ENCODE measurements at places on chromosomes 3 and 15.

DNA sequence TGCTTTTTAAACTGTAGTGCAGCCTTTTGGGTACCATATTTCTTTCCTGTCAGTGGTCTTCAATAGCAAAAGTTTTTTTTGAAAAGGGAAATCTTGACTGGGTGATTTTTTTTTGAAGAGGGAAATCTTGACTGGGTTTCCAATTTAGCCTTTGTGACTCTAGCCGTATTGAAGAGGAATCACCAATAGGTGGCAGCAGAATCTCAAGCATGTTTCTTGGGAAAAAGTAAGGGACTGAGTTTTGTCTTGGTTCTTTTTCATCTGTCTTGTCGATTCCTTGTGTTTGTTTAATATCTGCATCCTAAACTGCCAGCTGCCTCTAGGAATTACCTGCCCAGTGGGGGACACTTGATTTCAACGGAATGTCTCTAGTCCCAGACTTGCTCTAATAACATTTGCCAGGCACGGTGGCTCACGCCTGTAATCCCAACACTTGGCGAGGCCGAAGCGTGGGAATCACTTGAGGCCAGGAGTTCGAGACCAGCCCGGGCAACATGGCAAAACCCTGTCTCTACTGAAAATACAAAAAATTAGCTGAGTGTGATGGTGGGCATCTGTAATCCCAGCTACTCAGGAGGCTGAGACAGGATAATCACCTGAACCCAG is 89.2 kb downstream of the RBPMS2 start:
- DNase-seq, result no peak

DNA sequence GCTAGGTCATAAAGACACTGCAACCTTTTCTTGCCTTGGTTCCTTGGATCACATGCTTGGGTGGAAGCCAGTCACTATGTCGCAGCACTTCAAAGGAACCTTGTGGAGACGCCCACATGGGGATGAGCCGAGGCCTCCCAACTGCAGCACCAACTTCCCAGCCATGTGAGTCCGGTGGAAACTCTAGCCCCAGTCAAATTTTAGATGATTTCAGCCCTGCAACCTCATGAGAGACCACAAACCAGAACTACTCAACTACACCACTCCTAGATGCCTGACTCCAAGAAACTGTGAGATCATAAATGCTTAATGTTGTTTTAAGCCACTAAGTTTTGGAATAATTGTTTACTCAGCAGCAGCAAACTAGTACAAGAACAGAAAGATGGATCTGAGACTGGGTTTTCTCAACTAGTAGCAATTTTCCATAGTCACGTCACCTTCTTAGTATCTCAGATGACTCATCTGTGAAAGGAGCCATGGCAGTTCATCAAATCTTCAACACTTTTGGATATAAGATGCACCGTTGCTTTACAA is 86.5 kb downstream of the MB21D2 start:
- no peak for DNase-seq

- no peak for DNase-seq
Observed at GRCh38 chr15:73900095-73900712, 26.1 kb upstream of the LOXL1 start.

GRCh38 chr15:28977377-28978010 is 91.7 kb downstream of the APBA2 start:
- DNase-seq, result no peak

DNA sequence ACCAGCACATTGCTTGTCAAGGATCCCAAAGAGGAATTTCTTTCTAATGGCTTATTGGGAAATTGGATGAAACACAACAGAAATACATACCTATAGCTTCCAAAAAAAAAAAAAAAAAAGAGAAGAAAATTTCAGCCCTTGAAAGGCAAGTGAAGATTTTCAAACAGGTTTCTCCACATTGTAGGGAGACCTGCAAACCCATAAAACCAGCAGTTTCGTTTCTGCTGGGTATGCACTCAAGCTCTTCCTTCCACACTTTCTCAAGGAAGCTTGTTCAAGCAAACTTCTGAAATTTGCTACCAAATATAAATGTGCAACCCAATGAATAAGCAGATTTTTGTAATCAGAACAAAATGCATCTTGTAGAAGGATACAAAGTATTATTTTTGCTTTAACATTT is 15.9 kb upstream of the SH3BP5 start:
- no peak for DNase-seq

- no peak for DNase-seq
Observed at GRCh38 chr3:70818145-70818544, 505.7 kb upstream of the MDFIC2 start.

DNA sequence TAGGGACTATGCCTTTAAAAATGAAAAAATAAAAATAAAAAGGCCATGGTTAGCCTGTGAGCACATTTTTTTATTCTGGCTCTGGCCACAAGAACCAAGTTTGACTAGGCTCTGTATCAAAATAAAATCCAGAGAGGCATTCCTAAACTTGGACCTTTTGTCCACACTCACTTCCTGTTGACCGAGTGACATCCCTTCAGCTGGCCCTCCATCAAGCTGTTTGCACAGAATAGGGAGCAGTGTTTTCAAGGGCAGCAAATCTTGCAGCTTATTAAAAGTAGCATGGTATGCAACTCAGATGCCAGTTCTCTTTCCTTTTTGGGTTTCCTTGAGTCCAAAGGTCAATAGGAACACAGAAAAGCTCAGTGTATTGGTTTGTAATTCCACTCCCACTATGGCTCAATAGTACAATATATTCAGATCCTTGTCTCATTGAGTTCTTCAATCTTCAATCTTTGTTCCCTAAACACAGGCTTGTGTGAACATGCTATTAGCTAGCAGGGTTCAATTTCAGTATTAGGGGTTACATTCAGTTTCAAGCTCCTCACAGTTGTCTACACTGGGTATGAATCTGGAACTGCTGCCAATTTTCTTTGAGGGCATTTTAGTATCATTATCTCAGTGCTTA is 244.5 kb downstream of the RBMS3 start:
- DNase-seq, result no peak

- DNase-seq, result no peak
Observed at GRCh38 chr3:95476534-95476933, 1337.9 kb upstream of the EPHA6 start.

GRCh38 chr15:90686435-90687218 is 30.5 kb upstream of the BLM start:
- no peak for DNase-seq

GRCh38 chr3:43647331-43648166 is 25.7 kb upstream of the ANO10 start:
- DNase-seq, result no peak

DNA sequence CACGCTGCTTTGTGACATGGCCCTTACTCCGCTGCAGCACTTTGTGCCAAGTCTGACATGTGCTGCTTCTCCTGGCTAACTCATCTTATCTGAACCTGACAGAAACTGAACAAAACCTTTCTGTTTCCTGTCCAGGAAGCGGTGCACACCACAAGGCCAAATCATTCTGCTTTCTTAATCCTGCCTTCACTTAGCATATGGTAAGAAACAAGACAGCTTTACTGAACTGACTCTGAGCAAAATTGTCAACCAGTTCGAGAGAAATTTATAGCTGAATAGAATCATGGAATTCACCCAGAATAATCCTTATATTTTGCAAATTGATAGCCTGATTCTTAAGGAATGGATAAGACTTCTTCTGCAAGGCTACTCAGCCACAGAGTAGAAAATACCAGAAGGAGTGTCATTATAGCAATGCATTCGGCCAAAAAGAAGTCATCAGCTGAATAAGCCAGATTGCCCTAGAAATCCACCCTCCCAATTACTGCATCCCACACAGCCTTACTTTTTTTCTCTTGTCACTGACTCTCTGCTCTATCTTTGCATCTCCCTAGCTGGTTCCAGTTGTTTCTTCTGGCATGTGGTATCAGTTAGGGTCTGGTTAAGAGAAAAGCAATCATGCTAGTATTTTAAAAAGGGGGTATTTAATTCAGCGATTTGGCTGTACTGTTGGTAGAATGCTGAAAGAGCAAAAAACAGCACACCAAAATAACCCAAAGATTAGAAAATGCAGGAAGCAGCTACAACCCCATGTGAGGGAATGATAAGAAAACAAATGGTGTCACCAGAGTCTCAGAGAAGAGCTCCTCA is 41.6 kb upstream of the STRIT1 start:
- DNase-seq, result no peak

- no peak for DNase-seq
Observed at GRCh38 chr15:52488830-52489229, 39.9 kb downstream of the MYO5A start.

DNA sequence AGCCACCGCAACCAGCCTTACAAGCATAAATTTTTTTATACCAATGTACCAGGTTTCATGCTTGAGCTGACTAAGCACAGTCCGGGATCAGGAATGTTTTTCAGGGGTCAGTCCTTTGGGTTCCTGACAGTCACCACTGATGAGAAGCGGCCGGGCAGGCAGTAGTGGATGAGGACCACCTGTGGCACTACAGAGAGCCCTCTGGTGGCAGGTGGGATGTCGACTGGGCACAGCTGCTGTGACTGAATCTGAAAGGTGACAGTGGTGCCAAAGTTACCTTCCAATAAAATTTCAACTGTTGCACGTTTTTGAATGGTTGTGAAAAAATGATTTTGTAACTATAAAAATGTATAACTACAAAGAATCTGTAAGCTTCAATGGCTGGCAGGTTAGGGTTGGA is 34.0 kb downstream of the TPRA1 start:
- DNase-seq, result no peak

DNA sequence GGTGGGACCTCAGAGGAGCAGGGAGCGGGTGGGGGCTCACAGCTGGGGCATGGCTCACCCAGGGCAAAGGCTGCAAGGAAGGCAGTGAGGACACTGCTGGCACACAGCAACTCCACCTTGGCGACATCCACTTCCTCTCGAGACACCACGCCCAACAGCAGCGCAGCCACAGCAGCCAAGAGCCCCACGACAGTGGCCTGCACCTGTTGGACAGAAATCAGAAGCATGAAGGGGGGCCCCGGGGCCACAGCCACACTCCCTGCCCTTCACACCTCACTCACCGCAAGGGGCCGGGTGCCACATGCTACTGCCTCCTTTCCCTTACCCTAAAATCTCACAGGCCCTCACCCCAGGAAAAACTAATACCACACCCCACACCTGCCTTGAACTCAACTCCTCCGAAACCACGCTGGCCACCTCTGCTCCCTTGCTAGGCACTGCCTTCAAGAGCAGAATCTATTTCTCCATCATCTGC is 57.3 kb downstream of the ROPN1B start:
- DNase-seq, result no peak

GRCh38 chr3:160049988-160050387 is 61.4 kb downstream of the IL12A start:
- no peak for DNase-seq

GRCh38 chr3:151178208-151178845 is 24.7 kb downstream of the GPR171 start:
- DNase-seq, result no peak

DNA sequence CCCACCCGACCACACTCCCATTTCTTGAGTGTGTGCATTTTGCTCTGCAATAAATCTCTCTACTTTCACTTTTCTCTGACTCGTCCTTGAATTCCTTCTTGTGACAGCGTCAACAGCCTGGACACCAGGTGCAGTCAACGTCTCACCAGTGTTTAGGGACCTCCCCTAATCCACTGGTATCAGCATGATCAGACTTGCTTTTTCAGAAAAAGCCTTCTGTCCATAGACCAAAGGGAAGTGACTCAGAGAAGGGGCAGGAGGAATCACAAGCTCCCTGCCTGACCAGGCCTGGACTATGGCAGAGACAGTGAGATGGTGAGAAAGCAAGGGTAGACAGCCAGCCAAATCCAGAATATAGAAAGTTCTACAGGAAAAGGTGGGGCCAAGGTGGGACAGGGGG is 15.5 kb downstream of the CCR5 start:
- no peak for DNase-seq

DNA sequence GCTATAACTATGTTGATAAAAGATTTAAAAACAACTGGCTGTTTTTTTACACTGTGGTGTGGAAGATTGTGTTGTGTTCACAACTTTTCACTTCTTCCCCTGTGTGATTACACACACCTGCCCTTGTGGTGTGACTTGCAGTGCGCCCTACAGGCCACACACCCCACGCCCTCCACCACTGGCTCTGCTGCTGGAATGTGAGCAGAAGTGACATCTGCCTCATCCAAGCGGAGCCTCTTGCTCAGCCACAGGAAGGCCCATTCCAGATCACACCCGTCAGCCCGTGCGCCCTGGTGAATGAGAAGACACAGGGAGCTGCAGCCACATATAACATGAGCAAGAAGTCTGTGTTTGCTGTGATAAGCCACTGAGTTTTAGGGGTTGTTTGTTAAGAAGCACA is 7.0 kb downstream of the CCR2 start:
- no peak for DNase-seq

- DNase-seq, result no peak
Observed at GRCh38 chr3:114858329-114858728, 288.8 kb downstream of the ZBTB20 start.

DNA sequence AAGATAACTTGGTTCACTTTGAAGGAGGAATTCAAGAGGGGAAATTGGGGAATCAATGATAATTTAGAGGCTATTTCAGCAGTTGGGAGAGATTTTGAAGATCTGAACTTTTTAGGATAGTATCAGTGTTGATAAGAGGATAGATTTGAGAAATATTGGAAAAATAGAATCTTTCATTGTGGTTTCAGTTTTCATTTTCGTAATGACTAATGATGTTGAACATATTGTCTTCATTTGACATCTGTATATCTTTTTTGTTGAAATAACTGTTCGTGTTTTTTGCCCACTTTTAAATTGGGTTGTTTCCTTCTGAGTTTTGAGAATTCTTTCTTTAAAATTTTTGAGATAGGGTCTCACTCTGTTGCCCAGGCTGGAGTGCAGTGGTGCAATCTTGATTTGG is 21.1 kb downstream of the ECT2 start:
- no peak for DNase-seq

DNA sequence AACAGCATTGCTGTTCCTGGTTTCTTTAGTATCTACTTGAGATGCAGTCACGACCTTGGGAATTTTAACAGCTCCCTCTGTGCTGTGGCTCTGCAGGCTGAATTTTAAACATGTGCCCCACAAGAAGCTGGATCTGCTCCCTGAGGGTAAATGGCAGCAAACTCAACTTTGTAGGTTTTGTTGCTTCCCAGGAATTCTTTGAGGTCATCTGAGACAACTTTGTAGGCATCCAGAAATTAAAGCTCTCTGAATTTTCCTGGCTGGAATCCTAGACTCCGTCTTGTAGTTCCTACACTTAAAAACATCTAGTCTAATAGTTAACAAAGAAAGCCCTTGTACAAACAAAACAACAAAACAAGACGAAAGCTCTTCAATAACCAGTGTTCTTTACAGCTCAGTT is 366.3 kb downstream of the FEZF2 start:
- no peak for DNase-seq

- DNase-seq, result no peak
Observed at GRCh38 chr15:101003081-101003480, 83.9 kb downstream of the LRRK1 start.

DNA sequence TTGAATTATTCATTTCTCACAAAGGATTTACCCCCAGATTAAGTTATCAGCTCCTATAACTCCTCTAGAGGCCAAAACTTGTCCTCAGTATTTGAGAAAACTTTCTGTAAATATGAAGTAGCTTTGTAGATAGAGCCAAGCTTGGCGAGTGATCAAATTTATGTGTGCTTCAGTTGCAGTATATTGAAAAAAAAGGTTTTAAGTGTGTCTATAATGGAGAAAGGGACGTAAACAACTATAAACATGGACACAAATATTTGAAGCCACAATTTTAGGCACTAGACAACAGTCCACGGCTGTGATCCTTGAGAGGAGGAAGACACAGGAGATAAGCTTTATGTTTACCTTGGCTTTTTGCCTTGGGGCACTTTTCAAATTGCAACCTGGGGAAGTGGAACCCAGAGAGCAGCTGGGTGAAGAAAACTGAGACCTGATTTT is 118.7 kb downstream of the THRB start:
- DNase-seq, result no peak

All from NCI-H187 (cell line).